ENCODE measurements at places on chromosomes 16 and 17. TPM values are rescaled to one million over a fixed set of nuclear protein-coding genes. Genes with fewer than 3 reads are reported as not detected.

GRCh38 chr17:73900516-73900915 lies 256.3 kb upstream of the SDK2 start:
- peaks cover 18% of the 10 kb centered on the region for H3K27me3 ChIP-seq
- H3K36me3 ChIP-seq = no peaks in the 10 kb centered on the region
- H3K4me1 ChIP-seq = no peaks in the 10 kb centered on the region
- no peak overlapping the region for H3K27ac ChIP-seq
- DNase-seq = no peak

GRCh38 chr17:62948370-62948769 lies 17.7 kb upstream of the TANC2 start:
- no peak for DNase-seq
- H3K4me1 ChIP-seq = 0 out of 2 replicates have a peak, but pooled peaks cover 5% of the 10 kb centered on the region
- no peak overlapping the region for H3K27ac ChIP-seq
- no peak overlapping the region for H3K4me3 ChIP-seq
- no peaks in the 10 kb centered on the region for H3K36me3 ChIP-seq

GRCh38 chr17:81564778-81565177 lies 12.6 kb upstream of the FAAP100 start:
- H3K4me3 ChIP-seq = no peak overlapping the region
- no peaks in the 10 kb centered on the region for H3K27me3 ChIP-seq
- peaks cover 42% of the 10 kb centered on the region for H3K36me3 ChIP-seq
- no peak for DNase-seq

DNA sequence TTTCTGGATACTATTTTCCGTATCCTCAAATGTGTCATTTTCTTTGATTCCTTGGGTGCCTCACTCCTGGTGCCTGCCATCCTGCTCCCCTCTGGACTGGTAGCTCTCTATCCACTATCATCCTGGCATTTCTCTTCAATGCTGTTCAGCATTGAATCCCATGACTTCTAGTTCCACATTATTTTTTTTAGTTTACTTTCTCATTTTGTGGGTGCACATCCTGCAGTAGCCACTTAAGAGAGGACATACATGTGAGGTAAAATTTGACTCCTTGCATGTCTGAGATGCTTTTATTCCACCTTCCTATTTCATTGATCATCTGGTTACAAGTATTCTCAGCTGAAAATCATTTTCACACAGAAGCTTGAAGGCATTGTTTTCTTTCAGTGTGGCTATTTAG lies 19.1 kb downstream of the ALOX15 start:
- H3K27me3 ChIP-seq = 0 out of 2 replicates have a peak, but pooled peaks cover 3% of the 10 kb centered on the region
- no peak overlapping the region for H3K4me3 ChIP-seq
- no peak for DNase-seq
- no peak overlapping the region for H3K27ac ChIP-seq
- peaks cover 7% of the 10 kb centered on the region for H3K4me1 ChIP-seq

DNA sequence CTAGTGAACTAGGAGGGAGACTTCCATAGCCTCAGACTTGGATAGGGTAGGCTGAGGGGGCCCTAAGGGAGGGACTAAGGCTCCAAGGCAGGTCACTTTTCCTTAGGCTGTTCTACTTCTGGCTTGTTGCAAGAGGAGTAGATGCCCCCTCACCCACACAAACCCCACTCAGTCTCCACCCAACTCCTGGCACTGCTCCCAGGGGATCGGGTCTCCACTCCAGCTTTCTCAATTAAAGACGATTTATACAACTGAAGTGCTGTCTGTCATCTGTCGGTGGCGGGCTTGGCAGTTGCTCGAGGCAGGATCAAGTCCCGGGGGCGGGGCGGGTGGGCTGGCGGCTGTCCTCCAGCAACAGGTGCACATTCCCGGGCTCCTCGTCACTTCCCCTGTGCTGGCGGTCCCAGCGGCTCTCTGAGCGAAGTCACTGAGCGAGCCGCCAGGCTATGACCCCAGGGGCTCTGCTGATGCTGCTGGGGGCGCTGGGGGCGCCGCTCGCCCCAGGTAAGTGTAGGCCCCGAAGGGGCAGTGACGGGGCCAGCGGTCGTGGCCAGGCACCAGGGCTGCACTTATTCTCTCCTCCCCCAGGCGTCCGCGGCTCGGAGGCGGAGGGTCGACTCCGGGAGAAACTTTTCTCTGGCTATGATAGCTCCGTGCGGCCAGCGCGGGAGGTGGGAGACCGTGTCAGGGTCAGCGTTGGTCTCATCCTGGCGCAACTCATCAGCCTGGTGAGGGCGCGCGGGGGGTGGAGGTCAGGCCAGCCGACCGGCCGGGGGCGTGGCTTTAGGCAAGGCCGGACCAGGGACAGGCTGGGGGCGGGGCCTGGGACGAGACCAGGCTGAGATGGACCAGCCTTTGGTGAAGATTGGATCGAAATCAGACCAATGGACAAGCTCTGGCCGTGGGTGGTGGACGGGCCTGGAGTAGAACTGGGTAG lies at the start of gene CHRNB1:
TSS of gene CHRNB1 (plus strand) at position 380 of the 937 bp plus-strand sequence. CDS start at position 447, 67 bp downstream.
- peaks cover 12% of the 10 kb centered on the region for H3K4me1 ChIP-seq
- H3K27ac ChIP-seq = no peak within 1 kb of the TSS
- peak; percentile 62 for DNase-seq
- H3K27me3 ChIP-seq = peaks cover 24% of the 10 kb centered on the region
- no peaks in the 10 kb centered on the region for H3K36me3 ChIP-seq
- H3K4me3 ChIP-seq = peak within 1 kb of the TSS; percentile 56

DNA sequence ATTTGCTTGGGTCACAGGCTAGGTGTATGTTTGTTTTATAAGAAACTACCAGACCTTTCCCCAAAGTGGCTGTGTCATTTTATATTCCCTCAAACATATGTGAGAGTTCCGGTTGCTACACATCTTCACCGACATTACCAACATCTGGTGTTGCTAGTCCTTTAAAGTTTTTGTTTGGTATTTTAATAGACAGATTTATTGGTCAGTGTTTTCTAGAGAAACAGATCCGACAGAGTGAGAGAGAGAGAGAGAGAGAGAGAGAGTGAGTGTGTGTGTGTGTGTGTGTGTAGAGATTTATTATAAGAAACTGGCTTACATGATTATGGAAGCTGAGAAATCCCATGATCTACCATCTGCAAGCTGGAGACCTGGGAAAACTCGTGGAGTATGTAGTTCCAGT lies 31.0 kb downstream of the LDHD start:
- H3K4me3 ChIP-seq = no peak overlapping the region
- H3K27ac ChIP-seq = no peak overlapping the region
- H3K36me3 ChIP-seq = no peaks in the 10 kb centered on the region

GRCh38 chr17:7465597-7466275 lies 13.7 kb downstream of the ZBTB4 start:
- H3K27ac ChIP-seq = no peak overlapping the region
- H3K4me1 ChIP-seq = 0 out of 2 replicates have a peak, but pooled peaks cover 2% of the 10 kb centered on the region
- H3K27me3 ChIP-seq = no peaks in the 10 kb centered on the region
- no peak for DNase-seq
- H3K4me3 ChIP-seq = no peak overlapping the region

DNA sequence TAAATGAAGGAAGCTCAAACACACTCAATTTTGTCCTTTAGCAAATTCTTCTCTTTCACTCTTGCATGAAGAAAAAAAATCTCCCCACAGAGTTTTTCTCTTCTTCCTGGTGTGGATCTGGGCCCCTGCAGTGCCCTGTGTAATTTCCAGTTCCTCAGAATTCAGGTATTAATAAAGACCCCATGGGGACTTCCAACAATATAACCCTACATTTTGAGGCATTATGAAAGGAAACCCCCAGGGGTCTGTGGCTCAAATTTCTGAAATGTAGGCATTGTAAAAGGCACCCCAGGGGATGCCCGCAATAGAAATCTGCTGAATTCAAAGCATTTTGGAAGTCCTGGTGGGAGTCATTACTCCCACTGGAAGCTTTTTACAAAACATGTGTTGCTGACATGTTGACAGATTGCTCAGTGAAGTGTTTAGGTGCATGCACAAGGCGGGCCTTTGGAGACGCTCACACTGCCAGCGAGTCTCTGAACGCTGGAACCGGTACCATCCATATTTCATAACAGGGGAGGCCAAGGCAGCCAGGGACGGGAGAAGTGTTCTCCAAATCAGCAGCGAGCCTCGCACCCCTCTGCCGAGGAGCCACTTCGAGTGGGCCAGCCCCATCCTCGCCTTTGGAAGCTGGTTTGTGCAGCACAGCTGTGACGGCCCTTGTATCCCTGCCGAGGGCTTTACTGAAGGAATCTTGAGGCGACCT lies 154.0 kb downstream of the ZNF423 start:
- no peak overlapping the region for H3K4me3 ChIP-seq
- peak; percentile 46 for DNase-seq
- 0 out of 2 replicates have a peak, but pooled peaks cover 3% of the 10 kb centered on the region for H3K4me1 ChIP-seq
- no peak overlapping the region for H3K27ac ChIP-seq

DNA sequence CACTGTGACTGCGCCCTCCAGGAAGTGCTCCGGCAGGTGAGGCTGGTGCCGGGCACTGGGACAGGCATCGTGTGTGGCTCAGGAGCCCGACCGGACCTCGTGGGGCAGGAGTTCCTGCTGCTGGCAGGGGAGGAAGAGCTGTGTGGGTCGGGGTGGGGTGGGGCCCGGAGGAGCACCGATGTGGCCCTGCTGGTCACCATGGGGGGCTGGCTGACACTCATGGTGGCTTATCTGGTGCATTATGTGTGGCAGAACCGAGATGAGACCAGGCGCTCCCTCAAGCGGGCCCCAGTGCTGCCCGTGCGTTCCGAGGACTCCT lies 16.8 kb downstream of the LRRC3C start:
- H3K27ac ChIP-seq = no peak overlapping the region
- no peak for DNase-seq

GRCh38 chr16:80954985-80955384 lies 51.7 kb downstream of the CMC2 start:
- no peak for DNase-seq
- no peaks in the 10 kb centered on the region for H3K36me3 ChIP-seq
- H3K4me3 ChIP-seq = no peak overlapping the region
- H3K27ac ChIP-seq = no peak overlapping the region
- no peaks in the 10 kb centered on the region for H3K4me1 ChIP-seq
- H3K27me3 ChIP-seq = no peaks in the 10 kb centered on the region

DNA sequence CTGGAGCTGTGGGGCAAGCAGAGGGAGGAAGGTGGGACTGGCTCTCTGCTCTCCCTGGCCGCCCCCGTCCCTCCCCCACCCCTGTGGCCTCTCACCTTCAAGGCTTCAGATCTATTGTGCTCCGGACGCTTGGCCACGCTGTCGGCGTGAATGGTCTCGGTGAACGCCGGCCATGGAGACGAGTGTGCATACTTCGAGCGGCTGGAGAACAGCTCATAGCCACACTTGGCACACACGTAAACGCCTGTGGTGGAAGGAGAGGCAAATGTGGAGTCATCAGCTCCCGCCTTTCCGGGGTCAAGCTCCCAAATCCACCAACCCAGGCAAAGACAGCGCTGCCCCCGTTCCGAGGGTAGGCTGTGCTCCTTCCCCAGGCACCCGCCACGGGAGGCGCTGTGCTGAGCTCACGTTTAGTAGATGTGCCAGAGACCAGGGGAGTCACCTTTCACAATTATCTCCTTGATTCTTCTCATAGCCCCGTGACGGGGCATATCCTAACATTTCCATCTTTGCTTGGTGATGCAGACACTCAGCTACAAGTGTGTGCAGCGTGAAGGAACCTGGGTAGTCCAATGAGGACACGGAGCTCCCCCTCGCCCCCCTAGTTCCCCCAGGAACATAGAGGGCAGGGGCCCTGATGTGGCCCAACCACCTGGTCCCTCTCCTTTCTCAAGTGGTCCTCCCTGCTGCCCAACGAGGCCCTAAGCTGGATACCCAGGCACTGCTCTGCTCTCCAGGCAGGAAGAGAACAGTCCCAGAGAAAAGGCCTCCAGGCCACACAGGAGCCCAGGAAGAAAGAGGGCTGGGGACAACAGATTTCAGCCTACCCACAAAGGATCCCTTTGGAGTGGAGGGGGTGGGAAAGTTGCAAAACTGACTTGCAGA lies 1.6 kb downstream of the MSRB1 start:
- H3K27me3 ChIP-seq = no peaks in the 10 kb centered on the region
- no peak overlapping the region for H3K4me3 ChIP-seq
- no peak for DNase-seq
- no peaks in the 10 kb centered on the region for H3K36me3 ChIP-seq
- H3K4me1 ChIP-seq = no peaks in the 10 kb centered on the region

GRCh38 chr16:27725236-27726000 lies 175.5 kb downstream of the KATNIP start:
- H3K27me3 ChIP-seq = no peaks in the 10 kb centered on the region
- peaks cover 14% of the 10 kb centered on the region for H3K4me1 ChIP-seq
- 0 out of 2 replicates have a peak, but pooled peaks cover 3% of the 10 kb centered on the region for H3K36me3 ChIP-seq
- no peak overlapping the region for H3K4me3 ChIP-seq
- no peak overlapping the region for H3K27ac ChIP-seq

GRCh38 chr17:32523827-32524552 lies 37.2 kb downstream of the CDK5R1 start:
- H3K4me1 ChIP-seq = peaks cover 11% of the 10 kb centered on the region
- H3K27ac ChIP-seq = no peak overlapping the region
- no peak for DNase-seq
- no peaks in the 10 kb centered on the region for H3K36me3 ChIP-seq
- H3K4me3 ChIP-seq = no peak overlapping the region

GRCh38 chr16:81005610-81006161 lies 999 bp downstream of the CMC2 start:
- no peaks in the 10 kb centered on the region for H3K27me3 ChIP-seq
- DNase-seq = peak; percentile 52
- H3K36me3 ChIP-seq = no peaks in the 10 kb centered on the region
- H3K4me3 ChIP-seq = peak overlapping the region; percentile 94

GRCh38 chr16:2663553-2664546 lies 18.5 kb upstream of the KCTD5 start:
- no peaks in the 10 kb centered on the region for H3K27me3 ChIP-seq
- H3K36me3 ChIP-seq = peaks cover 3% of the 10 kb centered on the region
- peak overlapping the region; percentile 7 for H3K27ac ChIP-seq
- no peak overlapping the region for H3K4me3 ChIP-seq

Gene CCDC102A
- total RNA-seq = 17.7 TPM

Gene SHCBP1
- total RNA-seq = 17.1 TPM

Gene HOXB3
- 4.8 TPM for total RNA-seq

Gene EFCAB5
- not detected for total RNA-seq

All from GM23248 (cell line).